ENCODE measurements at places on chromosomes 11 and 22.

DNA sequence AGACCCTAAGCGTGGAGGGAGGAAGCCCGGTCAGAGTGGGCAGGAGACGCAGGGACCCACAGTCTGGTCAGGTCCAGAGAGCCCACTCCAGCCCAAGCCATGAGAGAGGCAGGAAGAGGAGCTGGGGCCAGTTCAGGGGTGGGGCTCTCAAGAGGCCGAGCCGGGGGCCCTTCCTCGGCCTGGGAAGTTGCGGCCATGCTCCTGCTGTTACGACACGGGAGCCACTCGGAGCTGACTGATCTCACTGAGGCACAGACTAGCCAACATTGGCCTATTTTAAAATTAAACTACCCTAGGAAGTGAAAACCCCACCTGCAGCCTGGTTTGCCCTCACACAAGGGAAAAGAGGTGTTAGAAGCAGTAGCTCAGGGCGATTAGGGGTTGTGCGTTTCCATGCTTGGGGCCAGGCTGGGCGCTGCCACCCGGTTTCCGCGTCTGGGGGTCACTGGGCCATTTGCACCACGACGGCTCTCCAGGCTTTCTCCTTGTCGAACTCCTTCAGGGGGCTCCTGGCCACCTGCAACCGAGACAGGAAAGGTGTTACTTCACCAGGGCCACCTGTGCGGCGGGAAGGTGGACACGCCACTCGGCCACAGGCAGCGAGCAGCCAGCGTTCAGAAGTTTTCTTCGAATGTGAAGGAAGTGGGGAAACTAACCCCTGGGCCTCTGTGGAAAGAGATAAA, 3.2 kb upstream of the TTLL8 start:
- DNase-seq: no peak

- DNase-seq: no peak
Measured at GRCh38 chr11:131897956-131898355, 527.5 kb downstream of the NTM start.

DNA sequence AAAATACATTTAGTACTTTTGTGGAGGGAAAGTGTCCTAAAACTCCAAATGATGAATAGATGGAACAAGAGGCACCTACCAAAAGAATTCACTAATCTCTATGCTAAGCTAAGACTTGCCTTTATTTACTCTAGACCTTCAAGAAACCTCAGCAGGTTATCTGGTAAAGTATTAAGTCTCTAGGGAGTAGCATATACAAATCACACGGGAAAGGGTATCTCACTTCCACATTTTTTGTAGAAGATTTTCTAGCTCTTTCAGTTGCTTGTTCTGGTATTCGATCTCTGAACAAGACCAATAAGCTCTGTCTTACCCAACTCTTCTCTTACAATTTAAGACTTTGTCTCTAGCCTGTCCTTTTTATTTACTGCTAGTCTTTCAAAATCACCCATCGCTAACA, 18.1 kb upstream of the CADM1 start:
- no peak for DNase-seq

- no peak for DNase-seq
Measured at GRCh38 chr11:84249344-84250135, 963.4 kb upstream of the CCDC90B start.

DNA sequence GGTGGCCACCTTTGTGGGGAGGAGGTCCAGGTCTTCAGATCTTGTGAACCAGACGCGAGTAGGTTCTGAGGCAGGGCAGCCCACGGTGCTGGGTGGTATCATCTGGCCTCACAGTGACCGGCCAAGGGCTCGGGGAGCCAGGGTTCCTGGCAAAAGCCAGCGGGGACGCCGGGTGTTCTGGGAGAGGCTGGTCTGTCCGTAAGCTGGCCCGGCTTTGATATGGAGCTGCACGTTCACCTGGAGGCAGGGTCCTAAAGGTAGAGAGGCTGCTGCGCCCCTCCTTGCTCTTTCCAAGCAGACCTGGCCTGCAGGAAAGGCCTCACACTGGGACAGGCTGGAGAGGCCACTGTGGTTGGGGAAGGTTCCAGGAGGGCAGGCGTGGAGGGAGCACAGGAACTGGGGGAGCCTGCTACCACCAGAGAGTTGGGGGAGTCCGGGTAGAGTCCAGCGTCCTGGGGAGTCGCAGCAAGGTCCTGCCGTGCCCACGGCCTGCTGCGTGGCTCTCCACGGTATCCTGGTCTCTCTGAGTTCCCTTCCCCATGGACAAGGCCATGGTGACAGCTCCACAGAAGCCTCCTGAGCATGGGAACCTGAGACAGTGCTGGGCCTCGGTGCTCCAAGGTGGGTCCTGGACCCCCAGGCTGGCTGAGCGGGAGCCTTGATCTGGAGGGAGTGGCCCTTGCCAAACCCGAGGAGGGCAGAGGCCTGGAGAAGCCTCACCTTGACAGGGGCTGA, 452.4 kb upstream of the B3GAT1 start:
- DNase-seq: no peak

DNA sequence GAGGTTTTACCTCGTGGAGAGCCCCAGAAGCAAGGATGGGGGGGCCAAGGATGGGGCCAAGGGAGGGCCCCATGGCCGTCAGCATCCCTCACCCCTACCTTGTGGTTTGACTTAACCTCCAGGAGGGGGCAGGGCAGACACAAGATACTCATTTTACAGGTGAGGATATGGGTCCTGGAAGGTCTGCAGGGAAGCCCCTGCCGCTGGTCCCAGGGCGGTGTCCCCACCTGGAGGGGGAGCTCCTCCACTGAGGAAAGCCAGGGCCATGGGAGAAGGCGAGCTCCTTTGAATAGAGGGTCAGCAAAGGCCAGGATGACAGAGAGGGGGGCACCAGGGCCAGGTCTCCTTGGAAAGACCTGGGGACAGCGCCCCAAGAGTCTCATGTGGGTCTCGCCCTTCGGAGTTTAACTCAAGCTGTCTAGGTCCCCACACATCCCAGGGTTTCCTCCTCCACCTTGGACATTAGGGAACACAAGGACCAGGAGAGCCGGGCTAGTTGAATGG, 5.9 kb upstream of the ADORA2A start:
- peak; percentile 82 for DNase-seq

- no peak for DNase-seq
Measured at GRCh38 chr11:103980108-103980507, 56.3 kb upstream of the DDI1 start.

GRCh38 chr22:37681001-37681424, 5.1 kb upstream of the NOL12 start:
- DNase-seq: no peak

GRCh38 chr22:43269246-43269645, 73.9 kb downstream of the SCUBE1 start:
- DNase-seq: no peak

DNA sequence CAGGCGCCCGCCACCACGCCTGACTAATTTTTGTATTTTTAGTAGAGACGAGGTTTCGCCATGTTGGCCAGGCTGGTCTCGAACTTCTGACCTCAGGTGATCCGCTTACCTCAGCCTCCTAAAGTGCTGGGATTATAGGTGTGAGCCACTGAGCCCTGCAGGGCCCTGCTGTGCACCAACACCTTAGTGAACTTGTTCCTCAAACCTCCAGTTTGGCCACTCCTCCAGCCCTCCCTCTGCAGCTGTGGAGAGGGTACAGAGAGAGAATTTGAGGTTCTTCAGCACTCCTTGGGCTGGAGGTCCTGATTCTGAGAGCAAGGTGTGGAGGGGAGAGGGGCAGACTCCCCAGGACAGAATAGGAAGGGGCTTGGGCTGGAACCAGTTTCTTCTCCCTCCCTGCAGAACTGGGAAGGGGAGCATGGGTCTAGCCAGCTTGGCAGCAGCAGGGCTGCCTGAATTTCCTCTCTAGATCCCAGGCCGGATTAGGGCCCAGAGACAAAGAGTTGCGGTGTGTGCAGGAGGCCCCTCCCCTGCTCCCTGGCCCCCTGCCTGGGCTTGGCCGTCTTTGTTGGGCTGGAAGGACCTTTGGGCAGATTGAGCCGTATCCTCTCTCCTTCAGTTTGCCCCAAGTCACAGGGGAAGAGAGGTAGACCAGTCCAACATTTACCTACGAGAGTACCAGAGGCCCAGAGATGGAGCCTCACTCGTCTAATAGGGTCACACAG, 2.3 kb upstream of the PEX16 start:
- DNase-seq: peak; percentile 52

DNA sequence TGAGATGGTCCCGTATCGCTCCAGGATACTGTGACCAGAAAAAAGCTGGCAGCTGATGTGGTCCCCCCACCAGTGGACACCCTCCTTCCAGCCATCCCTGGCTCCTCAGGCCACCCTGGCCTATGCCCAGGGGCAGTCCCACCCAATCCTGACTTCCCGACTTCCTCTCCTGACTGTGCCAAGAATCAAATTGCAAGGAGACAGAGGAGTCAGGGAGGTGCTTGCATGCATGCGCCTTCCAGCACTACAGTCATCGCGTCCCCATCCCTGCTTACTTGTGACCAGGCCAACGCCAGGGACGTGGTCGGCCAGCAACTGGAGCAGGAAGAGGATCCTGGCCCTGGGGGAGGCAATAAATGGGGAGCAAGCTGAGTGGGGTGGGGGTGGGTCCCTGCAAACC, 3.6 kb upstream of the FREY1 start:
- no peak for DNase-seq

- no peak for DNase-seq
Measured at GRCh38 chr22:47123827-47124442, 361.5 kb downstream of the TBC1D22A start.

GRCh38 chr11:61256710-61257482, 15.9 kb downstream of the PGA5 start:
- no peak for DNase-seq

DNA sequence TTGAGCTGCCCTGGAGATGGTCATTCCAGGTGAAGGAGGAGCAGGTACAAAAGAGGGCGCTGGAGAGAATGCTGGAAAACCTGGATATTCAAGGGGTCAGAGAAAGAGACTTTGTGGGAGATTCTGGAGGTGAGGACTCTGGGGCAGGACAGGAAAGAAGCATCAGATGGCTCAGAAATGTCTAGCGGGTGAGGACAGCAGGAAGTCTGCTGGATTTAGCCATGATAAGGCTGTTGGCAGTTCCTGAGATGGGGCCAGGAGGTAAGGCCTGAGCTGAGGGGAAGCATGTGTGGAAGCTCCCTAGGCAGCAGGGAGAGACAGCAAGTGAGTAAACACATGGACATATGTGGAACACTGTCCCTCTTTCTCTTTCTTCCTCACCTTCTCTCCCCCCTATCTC, 1.5 kb downstream of the UPB1 start:
- peak; percentile 54 for DNase-seq

Measured in WERI-Rb-1 (cell line).